ENCODE measurements at places on chromosomes 1 and 21.

GRCh38 chr1:89757532-89757931, 63.3 kb upstream of the LRRC8D start:
- peak; percentile 51 for DNase-seq

GRCh38 chr1:94039871-94040569, 80.9 kb downstream of the ABCA4 start:
- no peak for DNase-seq

- no peak for DNase-seq
These were observed 7.1 kb upstream of the RASAL2 start for GRCh38 chr1:178086766-178087165.

GRCh38 chr1:63730211-63730610, 43.6 kb upstream of the ROR1 start:
- no peak for DNase-seq

GRCh38 chr1:31036749-31037500, 28.6 kb downstream of the PUM1 start:
- no peak for DNase-seq

DNA sequence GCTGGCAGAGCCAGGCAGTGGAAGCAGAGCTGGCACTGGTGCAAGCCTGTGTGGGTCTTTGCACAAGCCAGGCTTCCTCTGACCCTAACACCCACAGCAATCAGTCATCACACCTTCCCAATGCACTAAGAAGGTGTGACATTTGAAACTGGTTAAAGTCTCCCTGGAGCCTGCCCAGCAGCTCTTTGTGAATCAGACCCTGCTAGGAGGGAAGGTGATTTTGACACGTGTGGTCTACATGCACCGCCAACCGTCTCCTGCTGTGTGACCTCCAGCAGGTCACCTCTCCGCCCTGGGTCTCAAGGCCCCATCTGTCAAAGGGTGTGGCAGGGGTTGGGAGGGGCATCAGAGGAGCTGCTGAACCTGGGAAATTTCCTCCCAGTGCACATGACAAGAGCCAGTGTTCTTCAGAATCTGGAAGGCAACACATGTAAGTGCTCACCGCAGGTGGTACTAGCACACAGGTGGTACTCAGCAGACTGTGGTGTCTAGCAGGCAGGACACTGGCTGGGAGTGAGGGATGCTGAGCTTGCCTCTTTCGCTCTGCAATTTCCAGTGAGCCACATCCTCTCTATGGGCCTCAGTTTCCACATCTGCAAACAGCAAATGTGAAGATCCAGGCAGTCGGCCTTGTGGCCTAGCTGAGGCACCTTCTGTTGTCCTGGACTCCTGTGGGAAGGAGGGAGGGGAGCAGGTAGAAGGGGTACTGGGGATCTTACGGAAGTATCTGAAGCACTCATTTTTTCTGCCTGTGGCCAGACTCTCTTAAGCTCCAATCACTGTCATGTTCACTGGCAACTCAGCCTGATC, 123.2 kb downstream of the DMRTB1 start:
- DNase-seq = no peak

DNA sequence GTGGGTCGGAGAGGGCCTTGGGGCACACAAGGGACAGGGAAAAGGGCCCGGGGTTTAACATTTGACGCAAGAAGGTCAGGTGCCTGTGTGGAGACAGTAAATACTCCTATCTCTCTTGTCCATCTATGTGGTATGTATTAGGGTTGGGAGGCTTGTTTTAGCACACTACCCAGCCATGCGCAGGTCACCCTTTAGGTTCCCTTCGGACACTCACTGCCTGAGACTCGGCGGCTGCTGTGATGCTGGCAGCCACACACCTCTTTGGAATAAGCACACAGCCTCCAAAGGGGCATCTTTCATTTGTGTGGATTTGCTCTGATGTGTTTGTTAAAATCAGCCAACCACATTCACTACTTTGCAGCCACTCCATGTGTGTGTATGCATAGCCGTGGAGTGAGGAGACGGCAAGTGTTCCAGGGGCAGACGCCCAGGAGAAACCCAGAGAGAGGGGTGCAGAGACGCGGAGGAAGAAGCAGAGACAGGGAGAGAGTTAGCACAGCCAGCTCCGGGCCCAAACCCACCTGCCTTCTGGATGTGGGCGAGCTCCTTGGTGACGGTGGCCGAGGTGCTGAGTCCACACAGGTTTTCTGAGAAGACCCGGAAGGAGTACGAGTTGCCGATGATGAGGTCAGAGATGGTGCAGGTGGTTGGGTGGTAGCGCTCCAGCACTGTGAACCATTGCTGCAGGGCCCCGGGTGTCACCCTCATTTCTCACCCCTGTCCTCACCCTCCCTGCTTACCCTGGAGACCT, 5.7 kb downstream of the MYBPH start:
- DNase-seq = no peak

GRCh38 chr1:156379420-156380165, 10.6 kb downstream of the RHBG start:
- no peak for DNase-seq

GRCh38 chr1:77245830-77246229, 26.6 kb upstream of the PIGK start:
- no peak for DNase-seq

GRCh38 chr1:67916140-67916886, 83.0 kb upstream of the GNG12 start:
- no peak for DNase-seq

GRCh38 chr21:15333951-15334350, 269.2 kb upstream of the NRIP1 start:
- DNase-seq = no peak

GRCh38 chr1:4269952-4270570, 370.0 kb upstream of the C1orf174 start:
- no peak for DNase-seq

GRCh38 chr1:228150461-228151179, 890 bp downstream of the GJC2 start:
- no peak for DNase-seq

DNA sequence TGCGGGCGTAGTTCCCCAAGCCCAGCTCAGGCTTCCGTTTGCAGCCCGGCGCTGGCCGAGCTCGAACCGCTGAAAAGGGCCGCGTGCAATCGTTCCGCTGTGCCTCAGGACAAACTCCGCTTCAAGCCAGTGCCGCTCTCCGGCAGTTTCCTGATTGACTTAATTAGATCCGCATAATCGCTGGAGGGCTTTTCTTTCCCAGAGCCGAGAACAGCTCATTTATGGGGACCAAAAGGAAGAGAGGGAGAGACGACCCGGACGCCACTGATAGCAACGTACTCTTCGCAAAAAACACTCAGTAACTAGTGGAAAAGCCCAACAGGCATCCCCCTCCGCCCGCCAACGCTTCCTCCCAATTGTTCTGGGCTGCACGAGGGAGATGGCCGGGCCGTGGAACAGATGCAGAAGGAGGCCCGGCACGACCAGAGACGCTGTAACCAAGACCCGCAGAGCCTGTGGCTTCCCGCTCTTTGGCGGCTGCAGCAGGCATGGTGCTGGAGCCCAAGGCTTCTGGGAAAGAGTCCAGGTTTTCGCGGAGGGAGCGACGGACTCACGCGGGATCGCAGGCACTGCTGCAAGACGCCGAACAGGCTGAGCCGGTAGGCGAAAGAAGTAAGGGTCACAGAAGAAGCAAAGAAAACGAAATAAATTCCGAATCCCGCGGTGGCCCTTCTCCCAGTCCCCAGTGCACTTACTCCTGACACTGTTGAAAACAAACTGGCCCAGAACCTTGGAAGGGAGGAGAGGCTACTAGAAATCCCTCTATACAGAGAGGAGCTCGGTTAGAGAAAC, 3.6 kb upstream of the FOXD2 start:
- DNase-seq = no peak

DNA sequence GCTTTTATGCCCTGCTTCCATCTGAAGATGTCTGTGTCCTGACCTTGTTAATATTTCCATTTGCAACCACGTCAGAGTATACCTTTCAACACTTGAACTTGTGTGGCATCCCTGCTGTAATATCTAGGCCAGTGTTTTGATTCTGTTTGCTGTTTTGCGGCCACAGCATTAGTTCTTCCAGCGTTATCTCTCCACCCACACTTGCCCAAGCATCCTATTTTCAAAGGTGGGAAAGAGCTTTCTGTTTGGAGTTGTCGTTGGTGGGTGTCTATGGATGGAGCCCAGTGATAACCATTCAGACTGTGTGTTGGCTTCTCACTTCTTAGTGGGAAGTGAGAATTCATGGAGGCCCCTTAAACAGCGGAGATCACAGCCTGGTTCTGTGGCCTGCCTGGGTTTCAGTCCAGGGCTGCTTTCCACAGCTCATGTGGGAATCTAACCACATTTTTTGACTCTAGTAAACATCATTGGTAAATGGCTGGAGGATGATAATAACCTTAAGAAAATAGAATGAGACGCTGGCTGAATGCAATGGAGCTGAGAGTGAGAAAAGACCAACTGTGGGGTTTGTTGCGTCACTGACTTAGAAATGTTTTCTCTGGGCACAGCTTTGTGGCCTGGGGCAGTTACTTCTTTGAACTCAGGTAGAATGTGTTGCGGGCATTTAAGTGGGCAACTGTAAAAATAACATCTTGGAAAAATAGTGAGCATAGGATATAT, 7.6 kb downstream of the TENT5C start:
- no peak for DNase-seq

- no peak for DNase-seq
These were observed 513.2 kb downstream of the COL11A1 start for GRCh38 chr1:102595106-102595505.

DNA sequence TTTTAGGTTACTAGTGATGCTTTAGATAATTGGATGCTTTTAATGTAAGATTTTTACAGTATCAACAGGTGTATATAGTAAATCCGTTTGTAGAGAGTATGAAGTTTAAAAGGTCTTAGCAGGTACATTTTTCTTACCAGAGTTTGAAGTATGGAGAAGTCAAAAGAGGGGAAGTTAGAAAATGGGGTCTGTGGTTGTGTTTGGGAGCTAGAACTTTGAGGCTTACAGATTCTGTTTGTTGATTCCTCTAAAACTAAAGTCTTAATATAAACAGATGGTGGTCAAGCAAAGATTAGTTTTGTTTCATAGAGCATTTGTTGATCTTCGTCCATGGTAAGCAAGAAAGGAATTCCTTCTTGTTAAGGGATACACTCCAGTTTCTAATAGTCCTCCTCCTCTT, 35.8 kb downstream of the CDC42 start:
- no peak for DNase-seq

Data from stimulated activated CD8-positive, alpha-beta memory T cell treated with anti-CD3 and anti-CD28 coated beads, Interleukin-7, amount 100 ng/mL, for 48 hours (primary cell).